ENCODE measurements at places on chromosomes 12 and 14.

DNA sequence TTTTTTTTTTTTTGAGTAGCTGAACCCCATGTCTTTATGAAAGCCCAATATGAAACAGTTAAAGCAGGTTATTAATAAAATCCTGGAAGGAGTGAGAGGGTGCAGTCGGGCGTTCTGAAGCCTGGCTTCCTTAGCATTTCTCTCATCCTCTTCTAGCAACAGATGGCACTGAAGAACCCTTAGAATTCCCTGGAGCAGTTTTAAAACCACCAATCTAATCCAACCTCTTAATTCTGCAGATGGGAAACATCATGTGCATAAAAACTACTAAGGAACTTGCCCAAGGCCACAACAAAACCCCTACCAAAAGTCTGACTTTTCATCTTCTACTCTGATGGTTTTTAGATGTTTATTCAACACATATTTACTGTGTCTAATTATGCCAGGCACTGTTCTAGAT lies 25.2 kb downstream of the PRDM4 start:
- DNase-seq, result no peak

GRCh38 chr12:5437182-5437583 lies 5.3 kb downstream of the NTF3 start:
- DNase-seq, result no peak

DNA sequence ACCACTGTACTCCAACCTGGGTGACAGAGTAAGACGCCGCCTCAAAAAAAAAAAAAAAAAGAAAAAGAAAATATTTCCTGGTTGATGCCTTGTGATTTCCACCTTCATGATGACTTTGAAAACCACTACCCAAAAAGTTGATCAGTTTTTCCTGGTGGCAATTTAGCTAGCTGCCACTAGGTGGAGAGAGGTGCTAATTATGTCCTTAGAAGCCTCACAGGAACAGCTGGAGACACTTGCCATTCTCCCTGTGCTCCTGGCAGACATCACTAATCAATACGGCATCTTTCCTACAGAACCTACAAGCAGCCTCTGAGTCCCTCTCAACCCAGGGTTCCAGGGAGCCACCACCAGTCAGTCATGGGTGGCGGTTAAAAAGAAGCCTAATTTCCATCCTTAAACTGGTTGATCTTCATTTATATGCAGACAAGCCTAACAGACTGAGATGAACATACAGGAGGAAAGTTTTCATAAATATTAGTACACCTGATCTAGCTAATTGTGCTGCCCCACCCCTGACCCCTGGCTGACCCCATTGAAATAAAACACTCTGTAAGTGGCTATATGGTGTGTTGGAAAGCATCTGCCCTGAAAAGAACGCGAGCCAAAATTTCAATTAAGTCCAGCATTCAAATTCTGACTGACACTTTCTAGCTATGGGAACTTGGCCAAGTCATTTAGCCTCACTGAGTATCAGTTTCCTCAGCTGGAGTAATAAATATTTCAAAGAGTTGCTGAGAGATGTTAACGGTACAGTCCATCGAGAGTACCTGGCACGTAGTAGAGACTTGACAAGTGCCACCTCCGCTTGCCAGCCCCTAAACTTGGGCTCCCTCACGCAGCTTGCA lies 6.2 kb upstream of the OAS1 start:
- DNase-seq, result peak; percentile 12

DNA sequence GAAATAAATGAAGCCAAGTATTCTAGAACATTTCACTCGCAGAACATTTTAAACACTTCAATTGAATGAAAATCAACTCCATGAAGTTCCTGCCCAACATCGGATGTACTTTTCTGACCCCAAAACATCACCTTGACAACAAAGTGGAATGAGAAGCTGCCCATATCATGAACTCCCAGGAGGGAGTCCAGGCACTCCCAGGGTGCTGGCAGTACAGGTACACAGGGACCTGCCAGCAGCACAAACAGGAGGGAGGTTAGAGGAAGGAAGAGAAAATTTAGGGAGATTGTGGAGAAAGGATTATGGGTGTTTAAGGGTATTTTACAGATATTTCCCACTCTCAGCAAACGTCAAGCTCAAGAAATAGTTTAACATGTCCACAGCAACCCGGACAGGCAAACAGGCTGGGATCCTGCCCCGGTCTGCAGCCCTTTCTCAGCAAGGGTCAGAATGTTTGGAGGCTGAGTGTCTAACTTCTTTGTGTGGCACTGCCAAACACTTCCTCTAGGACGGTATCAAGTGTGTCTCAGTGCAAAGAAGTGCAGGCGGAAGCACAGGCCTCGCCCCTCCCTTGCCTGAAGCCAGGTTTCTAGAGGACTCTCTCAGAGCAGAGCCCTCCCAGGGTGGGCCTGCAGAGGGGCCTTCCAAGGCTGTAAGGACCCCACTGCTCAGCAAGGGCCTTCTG lies 72.2 kb downstream of the SETD3 start:
- DNase-seq, result no peak

DNA sequence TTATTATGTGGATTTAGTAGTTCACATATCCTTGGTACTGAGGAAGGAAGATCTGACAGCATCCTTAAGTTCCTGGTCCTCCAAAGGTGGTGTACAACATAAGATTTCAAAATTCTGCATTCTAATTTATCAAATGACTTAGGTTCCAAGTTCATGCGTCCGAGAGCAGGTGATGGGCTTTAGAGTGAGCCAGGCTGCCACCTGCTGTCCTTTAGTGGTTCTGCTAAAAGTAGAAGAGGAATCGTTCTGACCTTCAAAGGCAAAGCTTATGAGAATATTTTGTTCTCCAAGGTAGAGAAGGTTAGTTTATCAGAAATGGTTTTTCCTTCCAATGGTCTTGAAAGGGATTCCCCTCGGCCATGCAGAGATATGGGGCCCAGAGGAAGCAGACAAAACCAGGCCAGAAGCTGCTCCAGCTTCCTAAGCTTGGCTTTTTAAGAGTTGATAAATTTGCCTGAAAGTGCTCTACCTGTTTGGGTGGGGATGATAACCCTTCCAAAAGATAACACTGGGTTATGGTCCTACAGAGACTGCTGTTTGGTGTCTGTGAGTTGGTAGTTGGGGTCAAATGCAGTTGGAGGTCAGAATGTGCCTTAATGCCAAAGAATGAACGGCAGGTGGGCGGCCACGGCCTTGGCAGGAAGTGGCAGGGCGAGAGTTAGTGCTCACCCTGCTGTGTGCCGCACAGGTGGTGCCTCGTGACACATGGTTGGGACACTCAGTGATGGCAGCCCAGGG lies 29.1 kb upstream of the LRTM2 start:
- peak; percentile 62 for DNase-seq

DNA sequence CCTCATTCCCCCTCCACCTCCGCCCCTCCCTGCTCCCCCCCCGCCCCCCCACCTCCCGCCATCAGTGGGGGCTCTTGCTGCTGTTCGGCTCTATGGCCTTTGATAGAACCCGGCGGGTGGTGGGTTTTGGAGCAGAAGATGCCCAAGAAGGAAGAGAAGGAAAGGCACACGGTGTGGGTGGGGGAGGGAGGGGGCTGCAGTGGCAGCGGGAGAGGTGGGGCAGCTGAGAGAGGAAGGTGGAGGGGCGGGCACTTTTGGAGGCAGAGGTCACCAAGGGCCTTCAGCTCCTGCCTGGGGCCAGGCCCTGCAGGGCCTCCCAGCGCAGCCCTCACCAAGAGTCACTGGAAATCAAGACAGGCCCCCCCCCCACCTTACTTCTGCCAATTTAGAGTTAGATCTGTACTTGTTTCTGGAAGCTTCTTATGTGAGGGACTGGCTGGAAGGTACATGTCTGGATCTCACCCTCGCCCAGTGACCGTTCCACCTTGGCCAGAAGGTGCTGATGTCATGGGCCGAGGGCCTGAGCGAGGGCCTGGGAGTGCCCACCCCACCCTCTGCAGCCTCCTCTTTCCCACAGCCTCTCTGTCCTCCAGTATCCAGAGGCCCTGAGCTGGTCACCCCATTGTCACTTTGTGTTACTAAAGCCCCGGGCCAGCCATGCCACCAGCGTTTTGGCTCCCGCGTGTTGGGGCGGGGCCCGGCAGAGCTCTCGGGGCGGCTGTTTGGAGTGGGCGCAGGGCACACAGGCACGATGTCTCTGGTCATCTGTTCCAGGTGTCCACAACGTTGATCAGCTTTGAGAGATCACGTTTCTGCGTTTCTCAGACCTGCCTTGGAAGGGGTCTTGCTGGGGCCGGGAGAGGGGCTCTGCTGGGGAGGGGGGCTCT lies 153.9 kb downstream of the KIF26A start:
- DNase-seq, result no peak

DNA sequence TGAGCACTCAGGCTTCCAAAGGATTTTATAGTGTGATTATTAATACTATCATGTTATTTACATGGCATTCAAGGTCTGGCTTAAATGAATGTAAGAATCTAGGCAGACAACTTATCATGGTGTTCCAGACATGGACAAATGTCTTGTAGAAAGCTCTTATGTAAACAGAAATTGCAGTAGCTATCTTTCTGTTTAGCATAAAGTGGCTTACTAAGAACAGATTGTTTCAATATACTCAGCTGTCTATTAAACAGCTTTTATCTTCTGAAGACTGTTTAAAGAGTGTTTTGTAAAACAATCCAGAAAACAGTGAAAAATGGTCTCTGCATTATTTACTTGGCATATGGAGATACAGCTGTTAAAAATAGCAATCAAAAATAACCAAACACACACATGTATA lies 1061.8 kb upstream of the SEL1L start:
- DNase-seq, result no peak

DNA sequence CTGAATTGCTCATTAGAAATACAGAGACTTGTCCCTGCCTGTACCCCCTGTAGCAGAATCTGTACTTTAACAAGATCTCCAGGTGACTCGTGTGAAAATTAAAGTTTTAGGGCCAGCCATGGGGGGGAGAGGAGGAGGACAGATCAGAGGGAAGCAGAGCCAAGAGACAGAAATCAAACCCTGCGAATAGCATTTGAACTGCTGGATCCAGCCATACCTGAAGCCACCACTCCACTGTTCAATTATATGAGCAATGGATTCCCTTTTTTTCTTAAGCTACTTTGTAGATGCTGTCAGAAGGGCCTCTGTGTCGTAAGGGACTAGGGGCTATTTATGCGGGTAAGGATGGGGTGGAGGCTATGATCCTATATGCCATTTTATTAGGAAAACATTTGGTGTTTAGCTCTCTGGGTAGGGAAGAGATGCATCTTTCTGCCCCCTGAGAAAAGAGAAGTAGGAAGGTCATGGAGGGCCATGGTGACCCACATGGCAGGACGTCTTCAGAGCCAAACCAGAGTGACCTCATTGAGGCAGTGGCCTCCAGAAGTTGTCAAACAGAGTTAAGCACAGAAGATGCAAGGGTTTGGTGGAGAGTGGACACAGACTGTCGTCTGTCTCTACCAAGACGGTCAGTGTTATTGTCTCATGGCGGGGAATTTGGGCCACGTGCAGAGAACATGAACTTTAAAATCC lies 203.9 kb downstream of the PHETA1 start:
- no peak for DNase-seq

- no peak for DNase-seq
These were observed 5.9 kb downstream of the RIMBP2 start for GRCh38 chr12:130709971-130710732.

DNA sequence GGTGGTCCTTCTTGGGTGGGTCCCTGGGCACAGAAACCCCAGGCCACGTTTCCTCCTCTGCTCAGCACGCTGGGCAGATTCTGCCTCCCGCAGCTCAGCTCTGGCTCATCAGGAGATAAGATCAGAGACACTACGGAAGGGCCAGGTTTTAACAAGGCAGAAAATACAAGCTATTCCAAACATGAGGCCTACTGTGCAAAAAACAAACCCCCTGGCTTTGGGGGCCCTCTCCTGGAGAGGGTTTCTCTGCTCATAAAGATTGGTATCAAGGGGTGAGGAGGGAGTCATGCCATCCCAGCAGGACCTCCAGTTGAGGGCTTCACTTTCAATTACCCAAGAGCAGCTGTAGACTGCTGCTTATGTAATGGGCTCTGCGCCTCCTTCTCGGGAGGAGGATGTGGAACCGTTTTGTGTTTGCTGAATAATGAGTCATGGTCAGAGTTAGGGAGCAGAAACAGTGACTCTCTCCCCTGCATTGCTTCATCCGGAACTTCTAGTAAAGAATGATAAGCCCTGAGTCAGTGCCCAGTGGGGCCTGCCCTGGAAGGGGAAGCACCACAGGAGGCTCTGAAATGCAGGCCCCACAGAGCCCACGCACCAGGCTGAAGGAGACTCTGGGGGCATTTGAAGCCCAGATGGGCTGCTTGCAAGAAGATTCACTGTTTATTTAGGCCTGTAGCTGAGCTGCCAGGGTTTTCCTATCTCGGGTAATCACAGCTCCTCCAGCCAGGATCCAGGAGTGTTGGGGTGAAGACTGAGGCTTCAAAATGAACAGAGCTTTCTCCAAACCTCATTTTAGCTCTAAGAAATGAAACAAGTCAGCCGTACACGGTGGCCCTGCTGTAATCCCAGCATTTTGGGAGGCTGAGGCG lies 79.3 kb downstream of the SSPN start:
- peak; percentile 29 for DNase-seq

DNA sequence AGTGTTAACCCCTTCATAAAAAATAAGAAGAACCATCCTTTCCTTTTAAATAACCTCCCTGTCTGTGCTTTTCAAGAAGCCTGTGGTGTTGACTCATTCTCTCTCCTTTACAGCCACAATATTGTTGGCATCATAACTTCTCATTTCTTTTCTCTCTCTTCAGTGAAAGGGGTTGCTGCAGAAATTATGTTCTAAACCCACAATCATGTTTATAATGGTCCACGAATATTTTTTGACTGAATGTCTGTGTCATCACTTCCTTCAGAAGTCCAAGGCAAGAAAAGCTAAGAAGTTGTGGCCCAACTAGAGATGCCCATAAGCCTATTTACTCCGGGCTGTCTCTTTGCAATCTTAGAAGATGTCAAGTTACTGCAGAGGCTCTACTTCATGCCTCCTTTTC lies 488.3 kb downstream of the APAF1 start:
- no peak for DNase-seq

DNA sequence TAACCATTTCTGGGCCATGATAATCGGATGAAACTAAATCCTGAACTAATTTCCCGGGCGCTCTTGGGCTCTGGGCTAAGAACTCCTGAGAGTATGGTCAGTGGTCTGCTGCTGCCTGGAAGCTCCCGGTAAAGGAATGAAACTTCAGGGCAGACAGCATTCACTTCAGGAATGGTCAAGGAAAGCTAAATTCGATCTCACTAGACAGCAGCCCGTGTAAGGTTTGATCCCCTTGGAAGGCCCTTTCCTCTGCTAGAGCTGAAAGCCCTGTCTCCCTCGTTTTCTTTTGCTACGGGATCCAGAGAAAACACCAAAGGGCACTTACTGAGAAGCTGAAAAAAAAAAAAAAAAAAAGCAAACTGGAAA lies 680 bp downstream of the ASB8 start:
- no peak for DNase-seq
